ENCODE measurements at places on chromosomes 2 and 18. TPM values are rescaled to one million over a fixed set of nuclear protein-coding genes. Genes with fewer than 3 reads are reported as not detected.

DNA sequence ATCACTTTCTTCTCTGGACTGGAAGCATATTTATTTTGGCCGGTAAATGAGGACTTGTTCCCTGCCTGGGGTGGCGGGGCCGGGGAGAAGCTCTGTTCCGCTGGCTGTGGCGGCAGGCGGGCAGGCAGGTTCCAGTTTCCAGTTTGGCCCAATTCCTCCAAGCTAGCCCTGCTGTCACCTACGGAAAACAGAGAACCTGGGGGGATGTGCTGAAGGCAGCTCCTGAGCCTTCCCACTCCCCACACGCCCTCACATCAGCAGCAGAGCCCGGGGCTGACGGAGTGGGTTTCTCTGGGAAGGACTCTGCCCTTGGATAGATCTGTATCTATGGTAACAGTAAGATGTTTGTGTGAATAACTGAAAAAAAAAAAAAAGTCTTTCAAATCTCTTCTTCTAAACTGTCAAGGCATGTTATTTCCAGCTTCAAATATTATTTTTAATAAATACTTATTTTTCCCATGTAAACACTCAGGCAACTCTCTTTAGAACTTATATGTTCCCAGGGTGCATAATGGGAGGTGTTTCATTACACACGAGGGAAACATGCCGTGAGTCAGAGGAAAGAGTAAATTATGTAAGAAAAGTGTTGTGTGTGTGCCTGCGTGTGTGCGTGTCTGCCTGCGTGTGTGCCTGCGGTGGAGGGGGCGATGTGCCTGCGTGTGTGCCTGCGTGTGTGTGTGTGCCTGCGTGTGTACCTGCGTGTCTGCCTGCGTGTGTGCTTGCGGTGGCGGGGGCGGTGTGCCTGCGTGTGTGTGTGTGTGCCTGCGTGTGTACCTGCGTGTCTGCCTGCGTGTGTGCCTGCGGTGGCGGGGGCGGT lies 116.1 kb upstream of the ZNF516 start:
- DNase-seq = no peak

GRCh38 chr2:30997979-30998378 lies 140.3 kb downstream of the GALNT14 start:
- DNase-seq = no peak

DNA sequence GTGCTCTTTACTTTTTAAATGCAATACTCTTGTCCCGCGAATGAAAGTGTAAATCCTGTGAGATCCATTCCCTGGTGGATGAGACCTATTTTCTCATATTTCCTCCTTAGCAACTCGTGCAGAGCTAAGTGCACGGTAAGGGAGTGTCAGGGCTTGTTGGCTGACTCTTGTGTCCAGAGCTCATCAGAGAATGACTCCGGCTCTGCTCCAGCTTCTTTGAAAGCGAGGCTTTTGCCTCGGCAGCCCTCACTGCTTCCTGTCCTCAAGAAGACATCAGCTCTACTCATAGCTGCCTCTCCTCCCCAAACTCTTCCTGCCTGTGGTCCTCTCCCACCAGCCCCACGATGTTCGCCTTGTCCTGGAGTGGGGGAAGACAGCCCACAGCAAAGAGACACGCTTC lies 70.7 kb downstream of the LIPG start:
- DNase-seq = no peak

- DNase-seq = no peak
Observed at GRCh38 chr18:68394705-68395104, 320.2 kb downstream of the TMX3 start.

- DNase-seq = no peak
Observed at GRCh38 chr2:191976436-191976835, 129.5 kb upstream of the CAVIN2 start.

Gene TEX44
- total RNA-seq = not detected

Gene PROKR1
- not detected for total RNA-seq

Gene CFC1
- total RNA-seq = not detected

All from activated T-helper 1 cell treated with anti-CD3 and anti-CD28 coated beads, Interleukin-12 subunit alpha, Interleukin-12 subunit beta, Interleukin-2, Interleukin-4 antibody, amounts not matched to agents 30 ng/mL and 10 ng/mL and 1 ng/mL, durations not matched to agents 14 hours and 24 hours and 36 hours (primary cell).